ENCODE measurements at places on chromosomes 3 and 15.

- DNase-seq = peak; percentile 40
Measured at GRCh38 chr3:174355505-174355904, 503.6 kb upstream of the NAALADL2 start.

DNA sequence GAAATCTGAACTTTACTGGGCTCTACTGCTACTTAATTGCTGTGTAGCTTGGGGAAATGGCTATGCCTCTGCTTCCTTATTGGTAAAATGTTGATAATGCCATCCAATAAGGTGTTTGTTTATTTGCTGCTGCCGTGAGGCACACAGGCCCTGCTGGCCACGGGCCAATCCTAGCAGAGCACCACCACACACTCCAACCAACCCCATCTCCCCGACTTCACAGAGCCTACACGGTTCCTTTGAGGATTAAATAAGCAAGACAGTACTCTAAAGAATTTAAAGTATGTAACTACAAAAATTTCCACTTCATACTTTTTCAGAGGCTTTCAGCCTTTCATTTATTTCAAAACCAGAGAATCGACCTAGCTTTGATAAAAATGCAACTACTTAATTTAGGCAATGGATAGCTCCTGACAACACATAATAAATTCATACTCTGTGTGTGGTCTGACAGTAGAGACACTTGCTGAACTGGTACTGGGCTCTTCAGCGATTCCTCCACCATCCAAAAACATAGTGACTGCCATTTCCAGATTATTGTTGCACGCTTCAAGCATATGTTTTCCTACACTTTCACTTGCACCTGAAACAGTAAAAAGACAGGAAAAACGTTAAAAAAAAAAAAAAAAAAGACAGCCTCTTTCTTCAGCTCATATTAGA, 25.3 kb downstream of the UBXN7 start:
- DNase-seq = peak; percentile 64

- DNase-seq = no peak
Measured at GRCh38 chr15:42373274-42373673, 14.0 kb downstream of the CAPN3 start.

- DNase-seq = no peak
Measured at GRCh38 chr3:6821411-6821810, 39.5 kb upstream of the GRM7 start.

DNA sequence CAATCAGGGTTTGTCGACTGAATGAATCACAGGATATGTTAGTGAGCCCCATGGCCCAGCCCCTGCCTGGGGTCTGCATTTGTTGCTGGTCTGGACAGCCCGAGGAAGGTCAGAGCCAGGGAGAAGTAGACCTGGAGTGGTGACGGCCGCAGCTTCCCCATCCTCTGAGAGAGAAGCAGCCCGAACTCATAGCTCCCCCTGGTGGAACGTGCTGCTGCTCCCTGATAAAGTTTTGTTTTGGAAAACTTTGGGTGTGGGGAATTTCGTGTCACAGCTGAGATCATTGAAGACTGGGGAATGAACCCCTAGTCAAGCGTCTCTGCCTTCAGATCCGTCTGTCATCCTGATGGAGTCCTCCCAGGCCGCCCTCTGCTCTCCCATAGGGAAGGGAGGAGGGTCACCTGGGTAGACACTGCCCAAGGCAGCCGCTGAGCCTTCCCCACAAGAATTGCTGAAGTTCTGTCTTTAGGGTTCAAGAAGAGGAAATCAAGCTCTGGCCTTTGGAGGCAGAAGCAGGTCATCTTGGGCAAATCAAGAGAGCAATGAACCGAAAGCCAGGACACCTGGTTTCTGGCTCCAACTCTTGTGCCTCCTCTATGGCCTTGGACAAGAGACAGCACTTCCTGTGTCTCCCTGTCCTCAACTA, 60.5 kb downstream of the GLDN start:
- peak; percentile 57 for DNase-seq

DNA sequence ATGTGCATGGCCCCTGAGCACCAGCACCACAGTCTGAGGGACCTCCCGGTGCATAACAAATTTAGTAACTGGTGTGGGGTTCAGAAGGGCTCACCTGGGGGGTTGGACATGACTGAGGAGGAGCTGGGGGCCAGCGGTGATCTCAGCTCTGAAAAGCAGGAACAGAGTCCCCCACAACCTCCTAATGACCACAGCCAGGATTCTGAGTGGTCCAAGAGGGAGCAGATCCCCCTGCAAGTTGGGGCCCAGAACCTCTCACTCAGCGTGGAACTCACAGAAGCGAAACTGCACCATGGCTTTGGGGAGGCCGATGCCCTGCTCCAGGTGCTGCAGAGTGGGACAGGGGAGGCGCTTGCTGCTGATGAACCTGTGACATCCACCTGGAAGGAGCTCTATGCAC, 43.0 kb downstream of the CDAN1 start:
- no peak for DNase-seq

GRCh38 chr3:156820692-156821080, 5.5 kb upstream of the LEKR1 start:
- no peak for DNase-seq

GRCh38 chr3:55406696-55407425, 80.2 kb downstream of the WNT5A start:
- no peak for DNase-seq

DNA sequence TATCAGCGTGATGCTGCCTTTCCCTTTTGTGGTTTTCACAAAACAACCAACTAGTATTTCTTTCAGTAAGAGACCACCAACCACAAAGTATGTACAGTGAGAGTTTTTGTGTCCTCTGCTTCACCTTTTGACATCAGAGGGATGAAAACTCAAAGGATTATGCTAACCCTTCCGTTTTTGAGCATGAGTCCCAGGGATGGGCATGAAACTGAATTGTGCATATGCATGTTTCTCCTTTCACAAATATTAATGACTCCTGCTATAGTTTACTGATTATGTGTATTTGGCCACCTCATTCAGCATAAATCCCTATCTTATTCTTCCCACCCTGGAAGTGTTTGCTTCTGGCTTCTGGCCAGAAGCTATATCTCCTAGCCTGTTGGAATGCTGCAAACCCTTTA, 59.2 kb downstream of the RSRC1 start:
- DNase-seq = no peak

- DNase-seq = no peak
Measured at GRCh38 chr3:42633544-42633943, 20.0 kb upstream of the ZBTB47 start.

DNA sequence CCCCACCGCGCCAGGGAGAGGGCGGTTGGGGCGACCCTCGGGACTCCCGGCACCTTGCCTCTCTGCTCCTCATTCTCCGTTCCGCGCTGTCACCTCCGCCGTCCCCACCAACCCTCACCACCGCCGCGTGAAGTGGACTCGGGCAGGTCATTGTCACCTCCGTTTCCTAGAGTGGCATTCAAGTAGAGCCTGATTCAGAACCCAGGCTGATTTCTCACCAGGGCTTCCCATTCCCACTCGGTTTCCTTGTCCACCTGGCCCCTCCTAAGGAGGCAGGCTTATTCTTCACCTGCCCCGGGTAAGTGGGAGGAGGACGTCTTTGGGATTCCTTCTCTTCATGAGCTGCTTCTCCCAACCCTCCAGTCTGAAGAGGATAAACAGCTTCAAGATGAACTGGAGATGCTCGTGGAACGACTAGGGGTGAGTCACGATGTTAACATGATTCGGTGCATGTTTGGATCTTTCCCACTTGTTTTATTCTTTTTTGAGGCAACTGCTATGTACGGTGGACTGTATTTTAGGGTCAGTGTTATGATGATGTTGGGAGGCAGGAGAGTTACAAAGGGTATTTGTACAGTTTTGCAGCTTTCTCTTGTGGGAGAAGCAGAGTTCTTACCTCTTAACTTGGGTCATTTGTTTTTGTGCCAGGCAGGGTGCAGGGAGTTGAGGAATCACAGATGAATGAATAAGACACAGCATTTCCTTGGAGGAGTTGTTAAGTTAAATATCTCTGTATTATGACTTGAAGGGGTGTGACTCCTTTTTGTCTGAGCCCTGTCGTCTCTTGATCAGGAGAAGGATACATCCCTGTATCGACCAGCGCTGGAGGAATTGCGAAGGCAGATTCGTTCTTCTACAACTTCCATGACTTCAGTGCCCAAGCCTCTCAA, 692 bp downstream of the PSMD2 start:
- DNase-seq = peak; percentile 34

- DNase-seq = no peak
Measured at GRCh38 chr3:20015525-20015924, 3.5 kb upstream of the PP2D1 start.

- DNase-seq = no peak
Measured at GRCh38 chr15:40054855-40055575, 16.0 kb upstream of the SRP14 start.

DNA sequence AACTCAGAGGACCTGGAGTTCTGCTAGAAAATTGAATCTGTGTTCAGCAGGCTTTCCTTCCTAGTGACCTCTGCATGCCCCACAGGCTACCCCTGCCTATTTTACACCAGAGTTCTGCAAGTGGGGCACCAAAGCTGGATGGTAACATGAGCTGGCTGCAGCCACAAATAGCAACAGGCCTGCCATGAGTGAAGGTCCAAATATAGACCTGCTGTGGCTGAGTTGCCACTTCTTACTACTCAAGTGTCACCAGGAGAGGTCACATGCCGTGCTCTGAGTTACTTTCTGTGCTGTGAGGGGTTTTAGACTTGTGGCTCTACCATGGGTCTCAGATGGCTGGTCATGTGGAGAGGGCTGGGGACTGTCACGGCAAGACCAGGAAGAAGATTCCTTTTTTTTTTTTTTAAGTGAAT, at the start of gene FSD2:
FSD2 (minus strand) TSS at position 76 of the 413 bp plus-strand sequence. CDS start 18,679 bp downstream, outside the sequence.
- DNase-seq = no peak

- no peak for DNase-seq
Measured at GRCh38 chr15:43499635-43500034, 6.7 kb upstream of the TP53BP1 start.

- peak; percentile 87 for DNase-seq
Measured at GRCh38 chr15:101168463-101168824, 83.4 kb downstream of the CHSY1 start.

GRCh38 chr3:114709102-114709501, 415.3 kb downstream of the TIGIT start:
- DNase-seq = peak; percentile 40

DNA sequence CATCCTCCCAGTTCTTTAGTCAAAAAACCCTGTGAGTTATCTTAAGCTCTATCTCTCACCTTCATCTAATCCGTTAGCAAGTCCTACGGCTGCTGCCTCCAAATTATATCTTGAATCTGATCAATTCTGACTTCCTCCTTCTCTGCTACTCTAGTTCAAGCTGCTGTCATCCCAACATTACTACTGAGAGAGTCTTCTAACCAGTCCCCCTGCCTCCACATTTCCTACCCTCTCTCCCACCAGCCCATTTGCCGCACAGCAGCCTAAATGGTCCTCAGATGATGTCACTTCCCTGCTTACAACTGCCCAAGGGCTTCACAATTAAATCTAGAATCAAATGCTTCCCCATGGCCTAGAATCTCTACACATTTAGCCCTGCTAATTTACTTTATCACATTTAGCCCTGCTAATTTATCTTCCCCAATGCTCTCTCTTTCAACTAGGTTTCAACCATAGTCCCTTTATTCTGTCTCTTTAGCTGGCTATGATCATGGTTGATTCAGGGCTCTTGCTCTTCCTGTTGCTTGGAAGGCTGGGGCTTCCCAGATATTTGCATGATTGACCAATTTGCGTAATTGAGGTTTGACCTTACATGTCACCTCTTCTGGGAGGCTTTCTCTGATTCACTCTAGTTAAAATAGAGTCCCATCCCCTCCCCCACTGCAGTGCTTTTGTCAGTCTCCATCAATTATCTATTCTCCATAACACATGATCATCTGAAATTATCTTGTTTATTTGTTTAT, 11.0 kb upstream of the ARL14 start:
- peak; percentile 80 for DNase-seq

DNA sequence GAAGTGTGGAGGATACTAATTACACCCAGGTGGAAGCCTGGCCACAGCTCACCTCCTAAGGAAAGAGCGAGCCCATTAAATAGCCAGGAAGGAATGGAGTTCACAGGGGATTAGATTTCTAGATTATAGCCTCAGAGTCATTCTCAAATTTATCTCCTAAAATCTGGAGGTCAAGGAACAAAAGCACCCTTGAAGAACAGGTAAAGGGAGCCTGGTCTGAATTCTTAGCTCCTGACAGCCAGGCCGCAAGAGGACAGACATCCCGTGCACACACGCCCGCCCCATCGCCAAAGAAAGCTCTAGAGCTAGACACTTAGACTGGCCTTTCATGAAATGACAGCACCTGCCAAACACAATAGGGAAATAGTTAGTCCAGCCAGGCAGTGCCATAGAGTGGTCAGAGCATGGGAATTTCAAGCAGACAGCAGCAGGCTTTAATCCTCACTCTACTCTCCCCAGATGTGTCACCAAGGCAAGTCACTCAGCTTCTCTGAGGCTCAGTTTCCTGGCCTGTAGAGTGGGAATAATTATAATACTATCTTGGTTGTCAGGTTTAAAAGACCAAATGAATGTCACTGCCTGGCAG, 59.2 kb downstream of the LIPC start:
- DNase-seq = no peak

DNA sequence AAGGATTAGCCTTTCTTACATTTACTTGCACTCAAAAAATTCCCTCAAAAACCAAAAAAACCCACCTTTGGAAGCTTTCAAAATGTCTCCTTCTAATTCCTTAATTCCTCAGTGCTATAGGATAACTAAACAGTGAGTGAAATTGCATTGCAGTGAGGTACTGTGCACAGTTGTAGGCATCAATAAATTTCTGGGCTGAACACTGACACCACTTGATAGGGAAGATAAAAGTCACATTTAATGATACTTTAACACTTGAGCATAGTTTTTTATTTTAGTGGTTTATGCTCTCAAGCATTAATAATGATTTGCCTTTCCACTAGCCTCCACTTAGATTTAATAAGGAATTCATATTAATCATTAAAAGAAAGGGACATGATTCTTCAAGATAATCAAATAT, 52.3 kb downstream of the MAP2K5 start:
- no peak for DNase-seq

DNA sequence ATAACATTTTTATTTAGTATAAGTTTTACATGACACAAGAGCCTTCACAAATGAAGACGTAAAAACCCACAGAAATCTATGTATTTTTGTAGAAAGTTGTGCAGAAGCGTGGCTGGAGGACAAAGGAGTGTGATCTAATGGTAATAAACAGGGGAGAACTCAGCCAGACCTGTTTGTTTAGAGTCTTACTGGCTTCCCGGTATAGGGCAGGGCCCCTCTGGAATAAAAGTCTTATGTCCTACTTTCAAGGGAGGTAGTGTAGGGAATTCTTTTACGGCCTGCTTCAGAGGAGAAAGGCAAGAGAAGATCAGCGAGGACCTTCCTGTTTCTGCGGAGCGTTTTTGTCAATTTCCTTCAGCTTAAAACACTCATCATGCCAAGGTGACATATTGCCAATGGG, 103.6 kb downstream of the TGFBR2 start:
- no peak for DNase-seq

DNA sequence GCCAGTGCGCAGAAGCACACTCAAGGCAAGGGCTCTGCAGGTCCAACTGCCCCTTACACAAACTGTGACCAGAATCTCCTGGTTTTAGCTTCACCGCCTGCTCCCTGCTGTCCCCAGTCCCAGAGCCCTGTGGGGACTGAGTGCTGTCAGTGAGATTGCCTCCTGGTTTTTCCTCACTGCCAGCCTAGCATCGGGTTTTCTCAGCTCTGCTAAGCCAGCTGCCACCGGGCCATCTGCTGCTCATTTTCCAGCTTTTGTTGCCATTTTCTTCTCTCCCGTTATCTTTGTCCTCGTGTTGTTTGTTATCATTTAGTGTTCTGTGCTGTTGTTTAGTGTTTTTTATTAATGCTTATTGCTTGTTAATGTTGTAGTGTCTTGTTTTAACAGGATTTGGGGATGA, 79.5 kb upstream of the BLM start:
- no peak for DNase-seq
